ENCODE measurements at places on chromosomes 12 and 14.

GRCh38 chr12:96864335-96864734 is 42.7 kb upstream of the NEDD1 start:
- DNase-seq, result no peak

GRCh38 chr14:105140581-105140980 is 28.0 kb downstream of the JAG2 start:
- DNase-seq, result no peak

- no peak for DNase-seq
Measured at GRCh38 chr14:22381408-22381760, 207.6 kb downstream of the DAD1 start.

GRCh38 chr12:68207276-68207675 is 18.3 kb downstream of the IL26 start:
- no peak for DNase-seq

GRCh38 chr14:83992857-83993256 is 1537.1 kb upstream of the FLRT2 start:
- no peak for DNase-seq

DNA sequence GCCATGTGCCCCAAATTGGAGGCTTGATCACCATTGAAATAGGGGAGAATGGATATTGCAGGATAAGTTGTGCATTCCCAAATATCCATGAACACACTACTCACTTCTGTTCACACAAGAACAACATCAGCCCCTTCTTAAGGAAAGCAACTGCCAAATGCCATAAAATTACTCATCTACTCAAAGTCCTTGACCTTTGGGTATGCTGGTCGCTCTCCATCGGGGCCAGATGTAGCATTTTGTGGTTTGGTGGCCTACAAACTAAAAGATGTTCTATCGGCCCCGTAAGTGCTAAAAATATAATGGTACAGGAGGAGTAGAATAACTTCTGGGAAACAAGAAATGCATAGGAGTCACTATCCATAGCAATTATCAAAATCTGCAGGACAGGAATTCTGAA is 362.6 kb downstream of the AEBP2 start:
- no peak for DNase-seq

- no peak for DNase-seq
Measured at GRCh38 chr14:68653804-68654203, 139.1 kb downstream of the ZFP36L1 start.

GRCh38 chr12:24991209-24992049 is 42.5 kb upstream of the BCAT1 start:
- peak; percentile 49 for DNase-seq

Measured in H7 (cell line).